Breast epithelium (tissue), 4 donors: ENCODE measurements at places on chromosomes 2 and 18. TPM values are rescaled to one million over a fixed set of nuclear protein-coding genes. Genes with fewer than 3 reads are reported as not detected.

GRCh38 chr2:120672526-120673204, 63.0 kb upstream of the GLI2 start:
- no peak for DNase-seq

DNA sequence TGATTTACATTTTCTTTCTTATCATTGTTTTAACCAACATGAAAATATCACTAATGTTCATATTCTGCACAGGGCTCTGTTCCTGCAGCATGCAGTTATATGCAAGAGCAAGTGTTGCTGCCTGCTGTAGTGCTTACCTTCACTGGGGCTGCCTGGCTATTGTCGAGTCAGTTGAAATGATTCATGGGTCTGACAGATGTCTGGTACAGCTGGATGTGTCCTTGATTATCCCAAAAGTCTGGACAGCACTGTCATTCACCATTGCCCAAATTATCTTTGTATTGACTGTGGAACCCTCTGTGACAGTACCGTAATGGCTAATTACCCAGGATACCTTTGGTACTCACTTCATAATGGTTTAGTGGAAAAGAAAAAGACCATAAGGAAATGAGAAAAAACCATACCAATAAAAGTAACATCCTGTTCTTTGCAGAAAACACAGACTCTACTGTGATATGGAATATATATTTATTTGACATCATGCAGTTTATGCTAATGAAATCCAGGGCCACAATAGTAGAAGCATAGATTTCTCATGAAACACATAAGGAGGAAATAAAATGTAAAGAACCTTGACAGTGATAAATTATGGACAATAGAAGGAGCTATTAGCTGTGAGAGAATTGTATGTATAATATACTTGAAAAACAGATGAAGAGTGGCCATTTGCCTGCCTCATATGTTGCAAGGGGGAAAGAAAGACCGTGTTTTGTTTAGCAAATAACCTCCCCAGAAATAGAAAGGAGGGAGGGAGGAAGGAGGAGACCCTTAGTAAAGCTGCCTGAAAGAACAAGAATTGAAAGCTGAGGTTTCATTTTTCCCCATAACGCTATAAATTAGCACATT, 249.8 kb upstream of the ATP5MC3 start:
- no peak for DNase-seq

GRCh38 chr2:242012956-242013764, 143.6 kb downstream of the RTP5 start:
- no peak for DNase-seq

DNA sequence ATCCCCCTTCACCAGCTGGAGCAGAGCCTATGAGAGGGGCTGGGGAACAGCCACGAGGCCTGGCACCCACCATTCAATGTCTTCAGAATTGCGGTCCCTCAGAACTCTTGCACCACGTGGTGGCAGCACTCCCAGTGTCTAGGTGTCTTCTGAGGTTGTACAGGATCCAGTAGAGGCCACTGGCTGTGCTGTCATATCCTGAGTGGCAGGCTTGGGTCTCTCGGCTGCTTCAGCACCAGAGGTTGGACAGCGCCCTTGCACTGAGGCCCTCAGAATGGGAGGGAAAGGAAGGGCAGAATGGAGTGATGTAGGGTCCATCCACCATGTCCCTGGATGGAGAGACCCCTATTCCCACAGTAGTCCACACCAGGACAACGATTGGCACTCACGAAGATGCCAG, 112.0 kb upstream of the TEKT4 start:
- no peak for DNase-seq

Gene CPO
- 0.96 TPM for total RNA-seq

Gene KCNE4
- total RNA-seq = 9.3 TPM
